Stimulated activated CD4-positive, alpha-beta T cell treated with anti-CD3 and anti-CD28 coated beads, Interleukin-1b, Interleukin-23, amount 100 ng/mL, for 4 hours (primary cell): ENCODE measurements at places on chromosomes 3 and 15.

GRCh38 chr15:66820481-66821176, 118.6 kb downstream of the SMAD6 start:
- DNase-seq, result no peak

DNA sequence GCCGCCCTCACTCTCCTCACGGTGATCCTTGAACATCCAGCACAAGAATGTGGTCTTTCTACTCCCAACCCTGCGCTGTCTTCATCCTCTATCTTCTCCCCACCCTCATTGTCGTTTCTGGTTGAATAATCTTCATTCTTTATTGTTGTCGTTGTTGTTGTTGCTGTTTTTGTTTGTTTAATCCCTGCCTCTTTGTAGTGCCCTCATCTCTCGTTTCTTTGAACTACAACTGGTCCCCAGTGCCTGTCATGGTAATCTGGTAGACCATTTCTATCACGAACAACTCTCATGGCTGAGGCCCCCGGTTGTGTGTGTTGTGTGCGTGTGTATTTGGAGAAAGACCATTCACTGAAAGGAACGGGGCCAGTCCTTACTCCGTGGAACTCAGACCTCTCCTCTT, 1.3 kb upstream of the MYO5A start:
- DNase-seq, result no peak

GRCh38 chr3:99250272-99250671, 348.8 kb upstream of the DCBLD2 start:
- DNase-seq, result no peak

GRCh38 chr3:142151828-142152227, 2.5 kb upstream of the TFDP2 start:
- no peak for DNase-seq

GRCh38 chr3:172647823-172648222, 63.0 kb downstream of the NCEH1 start:
- DNase-seq, result no peak

GRCh38 chr15:85620690-85621049, 174.1 kb downstream of the KLHL25 start:
- DNase-seq, result no peak

- DNase-seq, result no peak
Observed at GRCh38 chr15:90545095-90545494, 15.4 kb downstream of the CRTC3 start.
